NCI-H1694 treated with DMSO at 0.1 percent for 48 hours (cell line): ENCODE measurements at places on chromosomes 7 and 10.

- no peak for DNase-seq
These were observed 118.2 kb downstream of the ADAM12 start for GRCh38 chr10:126270111-126270510.

DNA sequence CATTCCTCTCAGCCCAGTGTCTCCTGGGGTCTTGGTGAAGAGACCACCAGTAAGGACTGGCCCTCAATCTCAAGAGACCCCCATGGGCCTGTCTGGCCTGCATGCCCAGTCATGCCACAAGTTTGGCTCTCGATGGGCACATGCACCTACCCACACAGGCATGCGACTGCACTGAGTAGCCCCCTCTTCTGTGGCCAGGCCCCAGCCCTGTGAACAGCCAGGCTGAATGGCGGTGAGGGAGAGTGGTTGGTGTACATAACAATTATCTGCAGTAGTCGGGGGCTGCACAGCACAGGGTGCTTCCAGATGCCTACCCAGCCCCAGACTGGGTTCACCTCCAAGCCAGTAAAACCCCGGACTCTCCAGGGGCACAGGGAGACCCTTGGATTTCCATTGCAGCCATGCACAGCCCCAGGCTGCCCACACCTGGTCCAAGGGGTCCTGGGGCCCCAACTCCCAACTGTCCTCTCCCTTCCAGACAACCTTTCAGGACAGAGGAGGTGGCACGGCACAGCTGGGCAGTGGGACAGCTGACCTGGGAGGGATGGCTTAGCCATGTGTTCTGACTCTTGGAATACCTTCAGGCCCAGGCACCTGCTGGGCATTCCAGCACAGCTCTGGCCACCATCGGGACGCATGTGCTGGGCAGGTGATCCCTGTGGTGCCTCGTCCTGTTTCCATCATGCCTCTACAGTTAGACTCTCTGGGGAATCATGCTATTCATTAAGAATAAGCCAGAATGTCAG is 21.0 kb upstream of the CSGALNACT2 start:
- no peak for DNase-seq

- no peak for DNase-seq
These were observed 221.4 kb upstream of the SEMA3C start for GRCh38 chr7:81140252-81140651.

- DNase-seq: no peak
These were observed 176.4 kb downstream of the TAX1BP1 start for GRCh38 chr7:27916372-27916771.

DNA sequence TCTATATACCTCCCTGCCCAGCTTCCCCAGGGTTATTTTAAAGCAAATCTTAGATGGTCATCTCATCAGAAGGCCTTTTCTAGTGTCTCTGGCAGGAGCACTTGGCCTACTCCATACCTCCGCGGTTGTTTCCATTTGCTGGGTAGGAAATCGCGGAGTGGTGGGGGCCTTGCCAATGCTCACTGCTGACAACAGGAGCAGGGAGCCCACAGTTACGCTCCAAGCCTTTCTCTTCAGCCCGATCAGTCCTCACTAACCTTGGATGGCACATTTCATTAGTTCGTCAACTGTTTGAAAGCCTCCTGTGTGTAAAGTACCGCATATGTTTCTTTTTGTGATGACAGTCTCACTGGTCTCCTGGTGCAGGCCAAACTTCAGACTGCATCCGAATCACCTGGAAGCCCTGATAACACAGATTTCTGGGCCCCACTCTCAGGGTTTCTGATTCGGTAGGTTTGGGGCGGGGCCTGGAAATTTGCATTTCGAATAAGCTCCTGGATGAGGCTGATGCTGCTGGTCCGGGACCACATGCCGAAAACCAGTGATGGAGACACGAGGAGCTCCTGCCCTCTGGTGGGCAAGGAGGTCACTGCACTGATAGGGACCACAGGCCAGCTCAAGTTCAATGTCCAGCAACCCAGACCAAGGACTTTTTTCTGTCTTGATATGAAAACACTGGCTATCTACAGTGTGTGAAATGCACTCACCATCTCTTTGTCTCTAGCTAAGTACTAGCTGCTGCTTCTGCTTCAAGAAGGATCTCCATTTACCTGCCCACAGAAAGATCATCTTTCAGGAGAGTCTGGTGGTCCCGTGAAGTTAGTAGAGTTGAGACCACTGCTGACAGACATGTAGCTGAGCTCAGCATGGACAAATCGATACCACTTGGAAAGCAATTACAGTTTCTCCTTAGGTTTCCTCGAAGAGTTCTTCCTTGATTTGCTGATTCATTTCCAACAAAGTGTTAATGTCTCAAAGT is 14.0 kb downstream of the LRGUK start:
- peak; percentile 16 for DNase-seq

DNA sequence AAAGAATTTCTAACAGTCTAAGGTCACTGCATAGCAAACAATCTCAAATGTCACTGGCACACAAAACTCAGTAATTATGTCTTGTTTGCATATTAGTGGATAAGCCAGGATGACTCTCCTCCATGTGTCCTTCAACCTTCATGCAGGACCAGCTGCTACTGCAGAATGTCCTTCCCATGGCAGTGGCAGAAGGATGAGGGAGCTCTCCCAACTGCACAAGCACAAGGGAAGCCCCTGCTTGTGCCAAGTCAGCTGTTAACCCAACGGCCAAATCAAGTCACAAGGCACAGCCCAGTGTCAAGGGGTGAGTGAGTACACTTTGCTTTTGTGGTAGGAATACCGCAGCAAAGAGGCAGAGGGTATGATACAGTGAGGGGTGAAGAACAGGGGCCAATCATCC is 59.3 kb upstream of the VWC2 start:
- DNase-seq: no peak

DNA sequence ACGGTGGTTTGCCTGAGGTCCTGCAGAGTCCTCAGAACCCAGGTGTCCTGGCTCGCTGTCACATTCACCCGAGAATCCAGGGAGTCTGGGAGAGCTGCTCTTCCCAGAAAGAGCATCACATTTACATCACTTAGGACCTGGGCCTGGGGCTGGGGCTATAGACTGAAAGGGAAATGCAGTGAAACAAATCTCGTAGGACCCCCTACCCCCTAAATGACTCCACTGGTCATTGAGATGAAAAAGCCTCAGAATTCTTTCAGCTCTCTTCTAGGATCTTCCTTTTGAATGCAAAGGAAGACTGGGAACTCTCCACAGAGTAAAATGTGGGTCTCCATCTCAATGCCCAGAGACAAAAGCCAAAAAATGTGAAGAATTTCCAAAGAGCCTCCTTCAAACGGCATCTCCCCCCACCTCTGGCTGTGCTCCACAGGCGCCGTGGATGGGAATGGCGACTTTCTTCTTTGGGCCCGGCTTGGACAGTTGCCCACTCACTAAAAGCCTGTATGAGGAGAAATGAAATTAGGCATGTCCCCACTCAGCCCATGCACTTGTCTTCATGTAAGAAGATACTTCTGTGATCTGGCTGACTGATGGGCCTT is 49.0 kb upstream of the PODXL start:
- no peak for DNase-seq

- DNase-seq: no peak
These were observed at the start of gene TES for GRCh38 chr7:116210345-116211005. TSS of gene TES (plus strand) at chr7:116210539. CDS start at chr7:116210708, 169 bp downstream.

GRCh38 chr7:27346531-27347275 is 104.1 kb downstream of the EVX1 start:
- no peak for DNase-seq

DNA sequence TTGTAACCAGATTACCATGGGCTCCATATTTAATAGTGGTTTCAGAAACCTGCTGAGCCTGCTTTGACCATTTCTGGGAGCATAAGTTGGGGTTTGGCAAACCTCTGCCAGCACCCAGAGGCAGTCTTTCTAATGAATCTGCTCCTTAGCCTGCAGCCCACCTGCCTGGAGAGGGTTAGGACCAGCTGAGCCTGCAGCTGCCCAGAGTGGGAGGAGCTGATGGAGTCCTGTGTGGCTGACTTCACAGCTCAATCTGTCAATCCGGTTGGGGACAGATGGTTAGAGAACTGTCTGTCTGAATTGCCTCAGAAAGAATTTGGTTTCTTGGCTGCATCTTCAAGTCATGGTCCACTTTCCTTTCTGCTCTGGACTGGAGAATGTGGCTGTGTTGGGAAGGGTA is 444.6 kb downstream of the NRG3 start:
- DNase-seq: peak; percentile 59

DNA sequence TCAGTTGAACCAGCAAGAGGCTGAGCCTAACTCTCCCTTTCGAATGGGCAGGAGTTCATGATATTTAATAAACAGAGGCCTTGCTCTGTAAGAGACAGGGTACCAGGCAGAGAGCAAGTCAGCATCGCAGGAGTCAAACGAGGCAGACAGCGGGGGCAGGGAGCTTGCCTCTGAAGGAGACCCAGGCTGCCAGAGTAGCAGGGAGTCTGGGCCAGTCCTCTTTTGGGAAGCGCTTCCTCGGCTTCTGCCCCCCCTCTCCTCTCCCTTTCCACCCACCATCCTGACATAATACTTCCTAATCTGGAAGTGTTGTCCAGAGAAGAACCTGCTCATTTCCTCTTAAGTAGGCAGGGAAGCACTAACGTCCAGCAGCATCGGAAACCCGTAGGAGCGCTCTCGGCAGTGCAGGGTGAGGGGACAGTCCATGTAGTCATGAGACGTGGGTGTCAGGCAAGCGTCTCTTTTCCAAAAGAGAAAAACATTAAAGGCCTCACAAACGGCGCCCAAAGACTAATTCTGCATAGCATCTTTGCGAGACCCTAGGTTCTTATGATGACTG is 171.1 kb downstream of the EGFR start:
- DNase-seq: no peak

DNA sequence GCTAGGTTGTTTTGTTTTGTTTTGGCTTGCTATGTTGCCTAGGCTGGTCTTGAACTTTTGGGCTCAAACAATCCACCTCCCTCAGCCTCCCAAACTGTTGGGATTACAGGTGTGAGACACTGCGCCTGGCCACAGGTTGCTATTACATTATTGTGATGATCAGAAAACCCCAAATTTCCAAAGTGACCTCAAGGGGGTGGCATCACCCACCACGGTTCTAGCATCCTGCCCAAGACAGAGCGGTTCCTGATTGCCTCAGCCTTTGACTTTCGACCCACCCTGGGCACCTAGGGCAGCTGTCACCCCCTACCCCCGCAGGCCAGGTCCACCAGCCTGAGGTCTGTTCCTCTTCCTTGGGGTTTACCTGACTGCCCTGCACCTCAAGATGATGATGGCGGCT is 28.4 kb downstream of the SBDS start:
- no peak for DNase-seq

GRCh38 chr7:29078311-29079260 is 67.8 kb downstream of the CPVL start:
- DNase-seq: no peak

GRCh38 chr10:84077768-84078167 is 61.5 kb upstream of the GHITM start:
- DNase-seq: no peak

DNA sequence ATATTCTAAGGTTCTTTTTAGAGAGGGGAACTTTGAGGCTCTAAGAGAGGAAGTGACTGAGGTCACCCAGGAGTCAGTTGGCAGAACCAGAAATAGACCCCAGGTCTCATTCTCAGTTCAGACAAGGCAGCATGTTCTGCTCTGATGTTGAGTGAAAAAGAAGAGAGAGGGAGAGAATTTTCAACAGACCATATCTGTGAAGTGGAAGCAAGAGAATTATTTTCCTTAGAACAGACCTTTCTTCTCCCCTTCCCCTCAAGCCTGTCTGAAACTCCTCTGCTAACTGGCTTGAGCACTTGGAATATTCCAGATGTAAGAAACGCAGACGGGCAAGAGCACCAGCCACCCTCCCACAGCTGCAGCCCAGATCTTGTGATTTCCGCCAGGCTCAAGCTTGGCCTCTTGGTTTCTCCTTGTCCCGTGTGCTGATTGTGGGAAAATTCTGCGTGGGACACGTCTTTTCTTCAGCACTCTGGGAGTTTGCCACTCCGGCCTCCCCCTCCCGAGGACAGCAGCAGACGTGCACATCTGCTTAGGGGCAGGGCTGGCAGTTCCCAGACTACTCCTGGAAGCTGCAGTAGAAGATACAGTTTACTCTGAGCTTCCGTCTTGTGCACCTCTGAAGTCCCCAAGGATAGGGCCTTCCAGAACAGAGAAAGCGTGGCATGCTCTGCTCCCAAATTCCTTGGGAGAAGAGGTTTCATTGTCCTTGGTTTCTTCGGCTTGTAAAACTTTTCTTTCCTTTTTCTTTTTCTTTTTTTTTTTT is 22.7 kb upstream of the IKZF1 start:
- no peak for DNase-seq

DNA sequence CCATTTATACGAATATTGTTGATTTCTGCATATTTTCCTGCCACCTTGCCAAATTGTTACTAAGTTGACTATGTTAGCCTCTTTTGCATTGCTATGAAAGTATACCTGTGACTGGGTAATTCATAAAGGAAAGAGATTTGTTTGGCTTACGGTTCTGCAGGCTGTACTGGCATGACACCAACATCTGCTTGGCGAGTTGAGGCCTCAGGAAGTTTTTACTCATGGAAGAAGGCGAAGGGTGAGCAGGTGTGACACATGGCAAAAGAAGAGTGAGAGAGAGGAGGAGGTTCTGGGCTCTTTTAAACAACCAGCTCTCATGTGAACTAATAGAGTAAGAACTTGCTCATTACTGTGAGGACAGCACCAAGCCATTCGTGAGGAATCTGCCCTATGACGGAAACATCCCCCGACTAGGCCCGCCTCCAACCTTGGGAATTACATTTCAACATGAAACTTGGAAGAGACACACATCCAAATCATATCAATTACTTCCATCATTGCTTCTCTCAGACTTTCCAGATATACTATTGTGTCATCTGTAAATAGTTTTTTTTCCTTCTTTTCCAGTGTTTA is 8.4 kb downstream of the RALA start:
- no peak for DNase-seq

GRCh38 chr10:97632949-97633884 is at the start of gene MORN4:
TSS of gene MORN4 (minus strand) at chr10:97633500. CDS start at chr10:97619653, 13,847 bp downstream.
- peak; percentile 56 for DNase-seq

- no peak for DNase-seq
These were observed 42.1 kb upstream of the WIPF3 start for GRCh38 chr7:29764227-29764626.

- peak; percentile 4 for DNase-seq
These were observed 18.5 kb downstream of the BICC1 start for GRCh38 chr10:58531084-58531695.

GRCh38 chr7:1386623-1387220 is 72.5 kb downstream of the MICALL2 start:
- DNase-seq: peak; percentile 8

GRCh38 chr7:75953431-75953830 is 38.5 kb downstream of the POR start:
- DNase-seq: no peak

DNA sequence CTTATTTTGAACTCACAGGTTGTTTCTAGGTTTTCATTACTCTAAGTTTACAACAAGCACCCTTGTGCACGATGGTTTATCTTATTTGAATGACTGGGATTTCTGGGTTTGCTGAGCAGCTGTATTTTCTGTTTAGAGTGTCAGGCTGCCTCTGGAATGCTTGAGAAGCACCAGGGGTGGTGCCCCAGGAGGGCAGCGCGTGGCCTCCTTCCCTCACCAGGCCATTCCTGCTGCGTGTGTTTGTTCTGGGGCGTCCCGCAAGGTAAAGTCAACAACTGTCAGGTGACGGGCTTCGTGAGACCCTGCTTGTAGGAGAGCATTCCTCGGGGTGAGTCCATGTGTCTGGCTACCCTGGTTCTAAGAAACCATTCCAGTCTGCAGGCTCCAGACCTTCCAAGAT is 54.9 kb downstream of the FAM171A1 start:
- no peak for DNase-seq
